Thymus (tissue), 14 donors: ENCODE measurements at places on chromosomes 1 and 21. TPM values are rescaled to one million over a fixed set of nuclear protein-coding genes. Genes with fewer than 3 reads are reported as not detected.
A peak's percentile ranks its signal among the peaks of the same experiment; 100 is the strongest.

DNA sequence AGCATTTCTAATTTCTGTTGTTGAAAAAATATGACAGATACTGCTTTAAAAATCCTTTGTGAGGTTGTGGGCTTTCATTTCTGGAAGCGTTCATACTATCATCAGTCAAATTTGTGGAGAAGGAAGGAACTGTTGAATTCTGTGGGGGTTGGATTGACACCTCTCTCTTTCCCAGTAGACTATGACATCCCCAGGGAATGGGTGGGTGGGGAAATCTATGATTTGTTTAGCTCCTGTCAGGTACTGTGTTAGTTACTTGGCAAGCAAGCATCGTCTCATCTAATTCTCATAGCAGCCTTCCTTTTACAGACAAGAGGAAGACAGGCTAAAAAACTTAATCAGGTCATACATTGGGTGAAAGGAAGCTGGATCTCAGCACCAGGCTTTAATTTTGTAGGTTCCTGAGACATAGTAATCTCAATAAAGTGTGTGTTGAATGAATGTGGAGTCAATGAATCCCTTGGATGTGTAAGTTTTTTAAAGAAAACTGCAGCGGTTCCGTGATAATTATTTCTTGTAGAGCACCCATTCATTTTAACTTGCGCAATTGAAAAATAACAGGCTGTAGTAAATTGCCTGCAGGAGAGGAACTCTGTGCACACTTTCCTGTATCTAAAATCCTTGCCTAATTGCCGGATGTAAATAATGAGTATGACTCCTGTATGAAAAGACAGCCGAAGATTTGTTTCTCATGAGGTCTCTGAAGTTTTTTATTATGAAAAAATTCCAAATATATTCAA is 60.6 kb downstream of the MYOM3 start:
- DNase-seq = no peak
- no peak overlapping the region for H3K27ac ChIP-seq
- H3K4me3 ChIP-seq = no peak overlapping the region
- H3K4me1 ChIP-seq = no peaks in the 10 kb centered on the region
- no peaks in the 10 kb centered on the region for H3K36me3 ChIP-seq
- no peaks in the 10 kb centered on the region for H3K27me3 ChIP-seq

GRCh38 chr1:204025917-204026707 is 46.8 kb upstream of the SOX13 start:
- DNase-seq = no peak
- H3K36me3 ChIP-seq = no peaks in the 10 kb centered on the region
- H3K27me3 ChIP-seq = peaks cover 11% of the 10 kb centered on the region

- no peaks in the 10 kb centered on the region for H3K4me1 ChIP-seq
- no peaks in the 10 kb centered on the region for H3K27me3 ChIP-seq
- H3K4me3 ChIP-seq = no peak overlapping the region
- no peaks in the 10 kb centered on the region for H3K36me3 ChIP-seq
- no peak overlapping the region for H3K27ac ChIP-seq
These were observed 200.4 kb upstream of the FGGY start for GRCh38 chr1:59096501-59096900.

DNA sequence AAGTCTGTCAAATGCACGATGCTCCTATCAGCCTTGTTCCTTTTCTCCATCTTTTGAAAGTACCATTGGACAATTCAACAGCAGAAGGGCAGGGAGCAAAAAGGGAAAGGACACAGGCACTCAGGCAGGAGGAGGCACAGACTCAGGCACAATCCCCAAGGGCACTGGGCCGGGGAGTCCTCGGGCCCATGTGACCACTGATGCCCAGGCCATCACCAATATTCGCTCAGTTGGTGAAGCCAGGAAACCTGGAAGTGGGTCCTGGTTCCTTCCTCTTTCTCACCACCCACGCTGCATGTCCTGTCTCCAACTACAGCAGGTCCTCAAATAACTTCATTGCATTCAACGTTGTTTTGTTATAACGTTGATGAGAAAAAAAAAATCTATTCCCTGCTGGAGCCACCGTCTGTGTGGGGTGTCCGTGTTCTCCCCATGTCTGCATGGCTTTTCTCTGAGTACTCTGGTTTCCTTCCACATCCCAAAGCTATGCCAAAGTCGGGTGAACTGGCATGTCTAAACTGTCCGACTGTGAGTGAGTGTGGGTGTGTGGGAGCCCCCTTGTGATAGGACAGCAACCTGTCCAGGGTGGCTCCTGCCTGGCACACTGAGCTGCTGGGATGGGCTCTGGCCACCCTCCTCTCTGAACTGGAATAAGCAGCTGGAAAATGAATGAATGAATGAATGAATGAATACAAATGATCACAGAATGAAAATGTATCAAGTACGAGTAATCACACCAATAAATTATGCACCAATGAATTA is 12.5 kb downstream of the NID1 start:
- no peaks in the 10 kb centered on the region for H3K36me3 ChIP-seq
- no peaks in the 10 kb centered on the region for H3K27me3 ChIP-seq
- no peak for DNase-seq
- H3K27ac ChIP-seq = no peak overlapping the region

DNA sequence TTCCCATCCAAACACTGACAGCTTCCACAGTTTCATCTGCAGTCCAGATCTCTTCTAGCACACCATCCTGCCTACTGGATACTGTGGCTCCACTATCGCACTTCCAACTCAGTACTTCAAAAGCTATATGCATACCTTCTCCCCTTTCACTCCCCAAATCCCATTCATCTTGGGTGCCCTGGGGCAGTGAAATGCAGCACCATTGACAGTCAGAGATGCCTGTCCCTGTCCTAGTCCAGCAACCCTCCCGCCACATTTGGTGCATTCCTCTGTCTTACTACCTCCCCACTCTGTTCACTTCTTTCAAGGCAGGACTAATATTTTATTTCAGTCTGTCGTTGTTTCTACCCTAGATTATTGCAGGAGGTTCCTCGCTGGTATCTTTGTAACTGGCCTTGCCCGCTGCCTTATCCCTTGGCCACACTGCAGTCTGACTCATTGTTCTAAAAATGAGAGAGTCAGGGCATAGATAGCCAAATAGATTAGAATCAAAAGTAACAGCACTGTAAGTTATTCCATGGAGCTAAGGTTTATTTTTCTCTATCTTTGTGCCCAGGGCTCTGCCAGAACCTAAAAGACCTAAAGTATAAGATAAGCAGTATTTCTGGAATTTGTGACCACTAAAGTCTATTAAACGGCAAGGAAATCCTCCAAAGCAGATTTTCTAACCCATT is 96.7 kb downstream of the ESRRG start:
- H3K36me3 ChIP-seq = no peaks in the 10 kb centered on the region
- no peaks in the 10 kb centered on the region for H3K27me3 ChIP-seq
- H3K4me3 ChIP-seq = no peak overlapping the region
- H3K4me1 ChIP-seq = no peaks in the 10 kb centered on the region
- no peak overlapping the region for H3K27ac ChIP-seq

DNA sequence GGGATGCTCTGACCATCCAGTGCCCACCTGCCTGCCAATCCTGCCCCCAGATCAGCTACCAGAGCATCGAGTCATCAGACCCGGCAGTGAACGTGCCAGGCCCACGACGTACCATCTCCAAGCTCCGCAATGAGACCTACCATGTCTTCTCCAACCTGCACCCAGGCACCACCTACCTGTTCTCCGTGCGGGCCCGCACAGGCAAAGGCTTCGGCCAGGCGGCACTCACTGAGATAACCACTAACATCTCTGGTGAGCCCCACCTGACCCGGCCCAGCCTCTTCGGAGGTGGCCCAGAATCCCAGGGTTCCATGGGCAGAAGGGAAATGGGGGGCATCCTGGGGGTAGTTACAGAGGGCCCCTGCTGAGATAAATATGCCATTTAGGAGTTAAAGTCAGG is 43.1 kb downstream of the PTPRU start:
- no peak overlapping the region for H3K27ac ChIP-seq
- no peaks in the 10 kb centered on the region for H3K4me1 ChIP-seq
- no peak for DNase-seq
- H3K27me3 ChIP-seq = no peaks in the 10 kb centered on the region
- H3K36me3 ChIP-seq = no peaks in the 10 kb centered on the region

- no peak overlapping the region for H3K4me3 ChIP-seq
- DNase-seq = no peak
- no peaks in the 10 kb centered on the region for H3K36me3 ChIP-seq
These were observed 65.1 kb downstream of the COL18A1 start for GRCh38 chr21:45470087-45470515.

- peaks cover 2% of the 10 kb centered on the region for H3K27me3 ChIP-seq
- no peak for DNase-seq
- H3K4me3 ChIP-seq = no peak overlapping the region
- no peaks in the 10 kb centered on the region for H3K36me3 ChIP-seq
- H3K4me1 ChIP-seq = no peaks in the 10 kb centered on the region
These were observed 72.5 kb downstream of the PAX7 start for GRCh38 chr1:18703041-18703621.

GRCh38 chr1:53938136-53938830 is 7.2 kb downstream of the IFT25 start:
- no peaks in the 10 kb centered on the region for H3K4me1 ChIP-seq
- no peak for DNase-seq
- H3K27ac ChIP-seq = no peak overlapping the region
- no peaks in the 10 kb centered on the region for H3K27me3 ChIP-seq
- peaks cover 14% of the 10 kb centered on the region for H3K36me3 ChIP-seq
- no peak overlapping the region for H3K4me3 ChIP-seq

- H3K4me3 ChIP-seq = no peak overlapping the region
- H3K36me3 ChIP-seq = no peaks in the 10 kb centered on the region
- H3K27ac ChIP-seq = peak overlapping the region; percentile 92
These were observed 262.5 kb upstream of the B3GALT2 start for GRCh38 chr1:193448682-193449461.

- H3K27ac ChIP-seq = peak overlapping the region; percentile 84
- peak; percentile 41 for DNase-seq
- H3K27me3 ChIP-seq = no peaks in the 10 kb centered on the region
- no peaks in the 10 kb centered on the region for H3K36me3 ChIP-seq
- no peak overlapping the region for H3K4me3 ChIP-seq
- H3K4me1 ChIP-seq = peaks cover 11% of the 10 kb centered on the region
These were observed 306.0 kb upstream of the KAZN start for GRCh38 chr1:14292520-14292919.

GRCh38 chr1:159960721-159961381 is 6.8 kb upstream of the SLAMF9 start:
- no peaks in the 10 kb centered on the region for H3K36me3 ChIP-seq
- no peak overlapping the region for H3K4me3 ChIP-seq
- no peak overlapping the region for H3K27ac ChIP-seq
- no peaks in the 10 kb centered on the region for H3K27me3 ChIP-seq
- H3K4me1 ChIP-seq = no peaks in the 10 kb centered on the region

DNA sequence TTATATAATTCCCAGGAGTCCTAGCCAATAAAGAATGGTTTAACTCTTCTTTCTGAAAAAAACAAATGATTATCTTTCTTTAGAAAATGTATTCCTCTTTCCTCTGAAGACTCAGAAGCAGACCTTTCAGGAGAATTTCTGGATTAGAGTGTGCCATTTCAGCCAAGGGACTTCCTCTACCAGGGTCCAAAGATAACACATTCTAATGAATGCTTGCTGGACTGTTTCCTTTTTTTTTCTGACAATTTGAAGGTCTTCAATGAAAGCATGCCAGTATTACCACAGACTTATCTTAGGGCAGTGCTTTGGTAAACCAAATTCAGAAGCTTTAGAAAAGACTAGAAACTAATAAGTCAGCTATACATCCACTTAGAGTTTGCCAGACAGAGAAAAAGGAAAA is 80.5 kb downstream of the RERE start:
- no peak for DNase-seq
- H3K36me3 ChIP-seq = no peaks in the 10 kb centered on the region
- H3K27me3 ChIP-seq = no peaks in the 10 kb centered on the region
- H3K4me1 ChIP-seq = no peaks in the 10 kb centered on the region

The TNNI3K gene
- polyA plus RNA-seq = 0.94 TPM

The KCNJ6 gene
- 0.02 TPM for polyA plus RNA-seq

The USP48 gene
- 34.3 TPM for polyA plus RNA-seq

The TFF2 gene
- polyA plus RNA-seq = 0.41 TPM

The NKAIN1 gene
- polyA plus RNA-seq = 0.16 TPM

The EPHA2 gene
- polyA plus RNA-seq = 6.2 TPM

The IKBKE gene
- polyA plus RNA-seq = 17.1 TPM

The NUDT17 gene
- polyA plus RNA-seq = 6.0 TPM
